ENCODE measurements at places on chromosomes 6 and 20. TPM values are rescaled to one million over a fixed set of nuclear protein-coding genes. Genes with fewer than 3 reads are reported as not detected.

GRCh38 chr6:16591396-16592222 is 169.7 kb downstream of the ATXN1 start:
- H3K4me3 ChIP-seq, result no peak overlapping the region
- H3K27ac ChIP-seq, result no peak overlapping the region
- no peaks in the 10 kb centered on the region for H3K27me3 ChIP-seq

GRCh38 chr20:503048-503737 is 40.4 kb downstream of the CSNK2A1 start:
- no peak overlapping the region for H3K27ac ChIP-seq
- H3K4me3 ChIP-seq, result no peak overlapping the region
- H3K4me1 ChIP-seq, result no peaks in the 10 kb centered on the region
- H3K36me3 ChIP-seq, result peaks cover 75% of the 10 kb centered on the region
- DNase-seq, result no peak

GRCh38 chr6:131949909-131950766 is 1.0 kb downstream of the CCN2 start:
- peak overlapping the region; percentile 73 for H3K4me3 ChIP-seq
- H3K27ac ChIP-seq, result peak overlapping the region; percentile 95
- no peaks in the 10 kb centered on the region for H3K27me3 ChIP-seq
- peaks cover 53% of the 10 kb centered on the region for H3K4me1 ChIP-seq
- H3K36me3 ChIP-seq, result peaks cover 30% of the 10 kb centered on the region

AK9 gene
- total RNA-seq, result 12.3 TPM
